MG63 (cell line): ENCODE measurements at places on chromosomes 16 and 17.

GRCh38 chr17:2213291-2213960 lies 90.2 kb downstream of the SMG6 start:
- peak; percentile 39 for DNase-seq

GRCh38 chr16:70728150-70728549 lies 42.3 kb upstream of the MTSS2 start:
- no peak for DNase-seq

DNA sequence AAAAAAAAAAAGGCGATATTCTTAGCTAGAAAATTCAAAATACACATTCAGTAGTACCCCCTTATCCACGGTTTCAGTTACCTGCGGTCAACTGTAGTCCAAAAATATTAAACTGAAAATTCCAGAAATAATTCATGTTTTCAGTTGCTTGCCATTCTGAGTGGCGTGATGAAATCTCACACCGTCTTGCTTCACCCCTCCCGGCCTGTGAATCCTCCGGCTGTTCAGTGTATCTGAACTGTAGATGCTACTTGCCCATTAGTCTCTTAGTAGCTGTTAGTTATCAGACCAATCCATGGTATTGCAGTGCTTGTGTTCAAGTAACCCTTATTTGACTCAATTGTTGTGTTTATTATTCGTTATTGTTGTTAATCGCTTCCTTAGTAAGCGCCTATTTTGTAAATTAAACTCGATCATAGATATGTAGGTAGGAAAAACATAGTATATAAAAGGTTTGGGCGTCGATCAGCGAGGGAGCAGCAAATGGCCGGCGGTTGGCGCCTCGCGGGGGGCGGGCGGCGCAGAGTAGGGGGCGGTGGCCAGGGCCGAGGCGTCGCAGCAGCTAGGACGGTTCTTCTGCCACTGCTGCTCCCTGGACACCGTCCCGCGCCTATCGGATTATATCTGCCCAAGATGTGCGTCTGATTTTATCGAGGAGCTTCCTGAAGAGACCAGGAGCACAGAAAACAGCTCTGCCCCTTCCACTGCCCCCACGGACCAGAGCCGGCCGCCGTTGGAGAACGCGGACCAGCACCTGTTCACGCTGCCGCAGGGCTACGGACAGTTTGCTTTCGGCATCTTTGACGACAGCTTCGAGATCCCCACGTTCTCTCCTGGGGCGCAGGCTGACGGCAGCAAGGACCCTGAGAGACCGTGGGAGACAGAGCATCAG lies 39.8 kb upstream of the AKAP1 start:
- DNase-seq, result no peak

DNA sequence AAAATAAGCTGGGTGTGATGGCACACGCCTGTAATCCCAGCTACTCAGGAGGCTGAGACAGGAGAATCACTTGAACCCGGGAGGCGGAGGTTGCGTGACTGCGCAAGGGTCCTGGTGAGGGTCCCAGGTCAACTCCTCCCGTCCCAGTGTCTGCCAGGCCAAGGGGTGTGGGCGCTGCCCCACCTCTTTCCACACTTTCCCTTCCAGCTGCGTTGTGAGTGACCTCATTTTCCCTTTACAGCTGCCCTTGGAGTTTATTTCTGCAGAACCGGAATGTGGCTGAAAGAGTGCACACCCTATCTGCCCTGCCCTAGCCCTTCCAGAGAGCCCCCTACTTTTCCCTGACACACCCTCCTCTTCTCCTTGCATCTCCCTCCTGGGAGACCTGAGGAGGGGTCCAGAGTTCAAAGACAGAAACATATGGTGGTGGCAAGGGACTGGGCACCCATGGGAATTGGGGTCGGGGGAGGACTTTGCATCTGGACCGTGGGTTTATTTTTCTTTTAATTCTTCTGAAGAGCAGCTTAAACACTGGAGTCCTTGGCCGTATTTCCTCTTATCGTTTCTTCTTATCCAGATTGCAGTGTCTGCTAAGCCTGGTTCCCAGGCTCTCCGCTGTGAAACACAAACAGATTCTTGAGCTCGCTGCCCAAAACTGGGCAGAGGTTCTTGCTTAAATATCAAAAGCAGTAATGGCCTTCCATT lies 20.9 kb downstream of the MRC2 start:
- no peak for DNase-seq

DNA sequence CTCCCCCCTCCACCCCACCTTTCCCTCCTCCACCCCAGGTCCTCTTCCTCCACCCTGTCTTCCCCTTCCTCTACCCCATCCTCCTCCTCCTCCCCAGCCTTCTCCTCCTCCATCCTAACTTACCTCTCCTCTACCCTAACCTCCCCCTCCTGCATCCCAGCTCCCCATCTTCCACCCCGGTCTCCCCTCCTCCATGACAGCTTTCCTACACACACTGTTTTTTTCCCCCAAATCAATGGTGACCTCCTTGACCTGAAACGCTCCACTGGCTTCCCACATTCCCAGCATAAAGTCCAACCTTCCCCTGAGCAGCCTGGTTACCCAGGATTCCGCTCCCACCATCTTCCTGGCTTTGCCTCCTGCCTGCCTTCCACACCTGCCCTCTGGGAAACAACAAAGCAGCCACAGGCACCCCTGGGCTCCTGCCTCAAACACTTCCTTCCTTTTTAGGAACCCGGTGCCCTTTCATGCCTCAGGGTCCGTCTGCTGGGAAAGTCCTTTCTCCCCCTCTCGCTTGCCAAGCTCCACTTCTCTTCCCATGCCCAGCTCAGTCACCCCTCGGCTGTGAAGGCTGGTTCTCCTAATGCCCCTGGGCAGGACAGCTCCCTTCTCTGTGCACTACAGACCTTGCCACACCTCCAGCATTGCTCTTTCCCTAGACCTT lies 2.1 kb downstream of the RGS9 start:
- no peak for DNase-seq

DNA sequence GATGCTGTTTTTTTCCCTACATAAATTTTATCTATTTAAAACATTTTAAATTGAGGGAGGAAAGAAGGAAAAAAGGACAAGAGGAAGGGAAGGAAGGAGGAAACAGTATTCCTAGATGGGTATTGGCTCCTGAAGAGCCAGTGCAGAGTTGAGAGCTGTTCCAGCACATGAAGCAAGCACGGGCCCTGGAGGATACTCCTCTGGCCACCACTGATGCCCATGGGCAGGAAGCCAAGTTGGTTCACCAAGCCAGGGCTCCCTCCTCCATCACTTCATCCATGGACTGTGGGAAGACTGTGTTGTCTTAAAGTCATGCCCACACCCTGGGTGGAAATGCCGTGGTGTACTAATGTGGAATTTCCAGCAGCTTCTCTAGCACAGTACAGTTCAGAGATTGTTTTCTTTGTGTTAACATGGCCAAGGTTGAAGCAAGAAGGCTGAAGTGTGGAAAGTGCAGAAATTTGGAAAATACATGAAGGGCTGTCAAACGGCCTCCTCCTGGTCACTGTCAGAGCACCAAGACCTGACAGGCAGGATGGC lies 23.9 kb upstream of the NOS2 start:
- no peak for DNase-seq

DNA sequence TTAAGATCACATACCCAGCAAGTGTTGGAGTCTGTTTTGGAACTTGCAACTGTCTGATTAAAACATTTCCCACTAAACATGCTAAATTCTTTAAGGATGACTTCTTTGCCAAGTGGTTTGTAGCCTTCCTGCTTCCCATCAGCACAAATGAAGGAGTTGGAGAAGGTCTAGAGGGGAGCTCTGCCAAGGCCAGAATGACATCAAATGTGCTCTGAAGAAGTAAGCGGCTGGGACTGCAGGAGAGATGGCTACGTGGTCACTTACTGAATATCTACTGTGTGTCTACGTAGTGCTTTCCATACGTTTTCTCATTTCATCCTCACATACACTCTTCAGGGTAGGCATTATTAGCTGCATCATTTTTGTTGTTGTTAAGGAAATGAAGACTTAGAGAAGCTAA lies 135.7 kb upstream of the NLRP1 start:
- DNase-seq, result no peak

DNA sequence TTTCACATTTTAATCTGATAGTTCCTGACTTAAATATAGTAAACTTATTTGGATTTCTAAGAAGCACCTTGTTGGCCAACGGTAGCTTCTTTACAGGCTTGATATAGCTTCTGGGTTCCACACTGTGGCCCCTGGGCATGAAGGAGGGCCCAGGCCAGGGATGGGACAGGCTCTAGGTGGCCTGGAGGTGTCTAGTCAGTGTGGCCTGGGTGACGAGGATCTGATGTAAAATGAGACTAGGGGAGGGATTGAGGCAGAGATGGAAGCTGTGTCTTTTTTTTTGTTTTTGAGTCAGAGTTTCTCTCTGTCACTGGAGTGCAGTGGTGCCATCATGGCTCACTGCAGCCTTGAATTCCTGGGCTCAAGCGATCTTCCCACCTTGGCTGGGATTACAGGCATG lies 187.0 kb downstream of the PRKCB start:
- DNase-seq, result no peak

DNA sequence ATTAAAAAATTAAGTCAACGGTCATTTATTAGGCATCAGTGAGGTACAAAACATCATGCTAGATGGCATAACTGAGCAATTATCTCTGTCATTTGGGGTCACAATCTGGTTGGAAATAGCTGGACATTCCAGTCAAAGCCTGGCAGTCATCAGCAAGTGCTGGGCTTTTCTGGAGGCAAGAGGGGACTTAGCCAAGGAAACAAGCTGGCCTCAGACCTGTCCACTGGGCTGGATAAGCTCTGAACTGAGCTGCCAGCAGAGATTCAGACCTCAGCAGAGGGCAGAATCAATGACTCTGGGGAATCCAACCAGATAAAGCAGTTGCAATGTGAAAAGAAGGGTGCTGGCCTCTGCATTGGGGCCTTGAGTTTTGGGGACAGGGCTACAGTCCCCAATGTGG lies 161.9 kb upstream of the NOL11 start:
- no peak for DNase-seq

- DNase-seq, result no peak
These were observed 14.3 kb downstream of the ITGAD start for GRCh38 chr16:31407406-31407805.

DNA sequence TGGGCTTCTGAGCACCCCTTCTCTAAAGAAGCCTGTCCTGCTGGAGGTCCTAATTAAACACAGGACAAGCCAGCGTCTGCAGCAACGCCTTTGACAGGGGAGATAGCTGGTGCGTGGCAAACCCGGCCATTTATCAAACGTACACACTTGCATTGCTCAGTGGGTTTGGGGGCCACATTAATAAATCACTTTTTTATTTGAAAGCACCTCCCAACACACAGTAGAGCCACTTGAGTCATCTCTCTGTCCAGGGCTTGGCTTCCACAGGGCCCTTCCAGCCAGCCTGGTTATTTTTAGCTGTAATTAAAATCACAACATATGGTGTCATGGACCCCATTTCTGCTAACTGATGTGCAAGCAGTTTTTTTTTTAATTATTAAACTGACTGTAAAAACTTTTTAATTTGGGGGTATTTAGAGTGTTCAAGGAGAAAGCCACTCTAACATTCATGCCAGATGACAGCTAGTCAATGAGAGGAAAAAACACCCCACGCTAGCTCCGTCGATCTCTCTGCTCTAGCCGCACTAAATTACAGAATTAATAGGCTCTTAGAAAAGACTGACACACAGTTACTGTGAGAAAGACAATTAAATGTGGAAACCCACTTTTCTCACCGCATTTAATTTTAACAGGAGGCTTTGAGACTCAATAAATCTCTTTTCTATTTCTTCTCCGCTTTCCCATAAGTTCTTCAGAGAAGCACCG lies 201.0 kb upstream of the WSCD1 start:
- no peak for DNase-seq

- no peak for DNase-seq
These were observed 800.0 kb downstream of the KCNJ18 start for GRCh38 chr17:22492331-22492730.

DNA sequence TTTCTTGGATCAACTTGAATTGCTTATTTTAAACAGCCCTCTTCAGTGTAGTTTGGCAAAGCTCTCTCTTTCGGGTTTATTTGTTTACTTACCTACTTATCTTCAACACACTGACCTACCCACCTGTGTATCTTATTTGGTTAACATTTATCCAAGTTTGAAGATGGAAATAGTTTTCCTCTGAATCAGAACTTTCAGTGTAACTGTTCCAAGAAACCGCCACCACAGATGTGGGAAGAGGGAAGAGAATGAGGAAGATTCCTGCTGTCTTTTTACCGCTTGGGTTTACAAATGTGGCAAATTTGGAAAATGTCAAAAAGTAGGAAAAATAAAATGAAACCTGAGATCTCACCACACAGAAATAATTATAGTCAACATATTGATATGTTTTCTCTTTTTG lies 115.8 kb downstream of the MSI2 start:
- DNase-seq, result no peak

DNA sequence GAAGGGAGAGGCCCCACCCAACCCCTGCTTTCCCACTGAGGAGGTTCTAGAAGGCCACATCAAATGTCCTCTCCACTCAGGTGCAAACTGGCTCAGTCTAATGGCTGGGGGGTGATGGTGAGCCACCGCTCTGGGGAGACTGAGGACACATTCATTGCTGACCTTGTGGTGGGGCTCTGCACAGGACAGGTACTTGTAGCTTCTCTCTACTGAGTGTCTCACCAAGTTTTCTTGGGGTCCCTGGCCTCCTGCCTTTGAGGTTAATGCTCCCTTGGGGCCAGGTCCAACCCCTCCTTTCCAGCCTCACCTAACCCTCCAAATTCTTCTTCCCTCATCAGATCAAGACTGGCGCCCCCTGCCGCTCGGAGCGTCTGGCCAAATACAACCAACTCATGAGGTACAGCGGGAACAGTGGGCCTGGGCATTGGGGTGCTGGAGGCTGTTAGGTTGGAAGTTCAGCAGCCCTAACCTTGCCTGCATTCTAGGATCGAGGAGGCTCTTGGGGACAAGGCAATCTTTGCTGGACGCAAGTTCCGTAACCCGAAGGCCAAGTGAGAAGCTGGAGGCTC lies 5.7 kb downstream of the ENO3 start:
- DNase-seq, result no peak

GRCh38 chr16:72859581-72859980 lies 188.3 kb downstream of the ZFHX3 start:
- no peak for DNase-seq

- peak; percentile 28 for DNase-seq
These were observed 15.4 kb upstream of the TMEM220 start for GRCh38 chr17:10745231-10745630.

DNA sequence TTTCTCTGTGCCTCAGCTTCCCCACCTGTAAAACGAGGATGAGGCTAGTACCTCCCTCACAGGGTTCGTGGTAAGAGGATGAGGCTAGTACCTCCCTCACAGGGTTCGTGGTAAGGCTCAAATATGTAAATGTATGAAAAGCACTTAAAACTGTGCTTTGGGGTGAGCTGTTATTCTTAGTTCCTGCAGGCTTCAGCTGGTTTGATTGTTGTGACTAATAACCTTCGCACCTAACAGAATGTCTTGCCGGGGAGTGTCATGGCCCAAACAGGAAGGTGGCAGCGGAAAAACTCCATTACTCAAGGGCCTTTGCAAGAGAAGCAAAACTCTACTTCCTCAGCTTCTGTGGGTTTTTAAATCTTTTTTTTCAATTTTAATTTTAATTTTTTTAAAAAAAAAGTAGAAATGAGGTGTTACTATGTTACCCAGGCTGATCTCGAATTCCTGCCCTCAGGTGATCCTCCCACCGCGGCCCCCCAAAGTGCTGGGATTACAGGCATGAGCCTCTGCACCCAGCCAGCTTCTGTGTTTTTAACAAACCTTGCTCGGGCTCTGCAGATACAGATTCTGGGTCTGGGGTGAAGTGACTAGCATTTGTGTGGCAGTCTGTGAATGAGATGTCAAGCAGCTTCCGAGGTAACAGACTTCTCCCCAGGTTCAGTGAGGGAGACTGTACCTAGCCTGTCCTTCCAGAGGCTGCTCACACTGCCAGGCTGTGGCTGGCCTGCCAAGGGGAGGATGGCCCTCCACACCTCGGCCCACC lies 103.0 kb downstream of the RAB11FIP4 start:
- no peak for DNase-seq

- no peak for DNase-seq
These were observed 45.1 kb downstream of the TNRC6A start for GRCh38 chr16:24774510-24774909.
